ENCODE measurements at places on chromosomes 12 and 14. TPM values are rescaled to one million over a fixed set of nuclear protein-coding genes. Genes with fewer than 3 reads are reported as not detected.

The EML5 gene
- total RNA-seq = 4.4 TPM

- H3K4me1 ChIP-seq = no peaks in the 10 kb centered on the region
- no peak overlapping the region for H3K4me3 ChIP-seq
- H3K36me3 ChIP-seq = no peaks in the 10 kb centered on the region
- no peak overlapping the region for H3K27ac ChIP-seq
Measured at GRCh38 chr14:28946267-28946666, 179.7 kb downstream of the FOXG1 start.

The USP44 gene
- 7.7 TPM for total RNA-seq

The CLEC14A gene
- 161 TPM for total RNA-seq

The SCN8A gene
- total RNA-seq = 3.0 TPM

GRCh38 chr12:94615260-94616181, 34.8 kb downstream of the TMCC3 start:
- DNase-seq = peak; percentile 26
- no peaks in the 10 kb centered on the region for H3K27me3 ChIP-seq
- H3K4me3 ChIP-seq = no peak overlapping the region
- no peaks in the 10 kb centered on the region for H3K36me3 ChIP-seq

GRCh38 chr12:52644078-52644415, 8.0 kb downstream of the KRT2 start:
- H3K27me3 ChIP-seq = no peaks in the 10 kb centered on the region
- no peak for DNase-seq
- H3K4me3 ChIP-seq = no peak overlapping the region
- no peak overlapping the region for H3K27ac ChIP-seq

- H3K4me1 ChIP-seq = no peaks in the 10 kb centered on the region
- peak overlapping the region; percentile 92 for H3K27ac ChIP-seq
- DNase-seq = peak; percentile 70
- no peaks in the 10 kb centered on the region for H3K36me3 ChIP-seq
- no peaks in the 10 kb centered on the region for H3K27me3 ChIP-seq
Measured at GRCh38 chr12:14774906-14775635, 28.2 kb downstream of the WBP11 start.

- DNase-seq = no peak
- no peaks in the 10 kb centered on the region for H3K36me3 ChIP-seq
- H3K27me3 ChIP-seq = no peaks in the 10 kb centered on the region
- H3K4me3 ChIP-seq = no peak overlapping the region
- H3K4me1 ChIP-seq = no peaks in the 10 kb centered on the region
Measured at GRCh38 chr14:63652406-63652805, 10.7 kb upstream of the WDR89 start.

The SLC5A8 gene
- not detected for total RNA-seq

DNA sequence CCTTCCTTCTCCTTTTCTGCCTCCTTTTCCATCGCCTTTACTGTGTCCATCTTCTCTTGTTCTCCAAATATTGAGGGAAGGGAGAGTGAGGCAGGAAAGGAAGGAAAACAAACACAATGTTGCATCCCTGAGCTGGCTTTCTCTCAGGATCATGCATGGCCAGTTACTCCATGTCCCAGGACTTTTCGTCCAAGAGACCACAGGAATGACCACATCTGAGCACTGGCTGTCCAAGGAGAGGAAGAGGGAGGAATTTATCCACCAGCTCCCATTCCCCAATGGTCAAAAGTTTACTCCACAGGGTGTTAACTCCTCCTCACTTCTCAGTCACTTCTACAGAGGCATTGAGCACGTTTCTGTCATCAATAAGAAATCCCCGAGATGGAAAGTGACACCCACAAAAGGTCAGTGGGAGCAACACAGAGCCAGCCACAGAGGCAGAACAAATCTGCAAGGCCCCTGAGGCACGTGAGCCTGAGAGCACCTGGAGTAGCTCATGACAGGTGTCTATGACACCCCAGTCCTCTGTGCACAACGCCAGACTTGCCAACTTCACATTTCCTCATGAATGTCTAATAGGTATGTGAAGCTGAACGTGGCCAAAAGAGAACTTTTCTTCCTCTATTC, 177.3 kb upstream of the NUDT4 start:
- no peak overlapping the region for H3K27ac ChIP-seq
- no peaks in the 10 kb centered on the region for H3K27me3 ChIP-seq
- DNase-seq = no peak
- H3K4me3 ChIP-seq = no peak overlapping the region
- no peaks in the 10 kb centered on the region for H3K36me3 ChIP-seq
- H3K4me1 ChIP-seq = no peaks in the 10 kb centered on the region

DNA sequence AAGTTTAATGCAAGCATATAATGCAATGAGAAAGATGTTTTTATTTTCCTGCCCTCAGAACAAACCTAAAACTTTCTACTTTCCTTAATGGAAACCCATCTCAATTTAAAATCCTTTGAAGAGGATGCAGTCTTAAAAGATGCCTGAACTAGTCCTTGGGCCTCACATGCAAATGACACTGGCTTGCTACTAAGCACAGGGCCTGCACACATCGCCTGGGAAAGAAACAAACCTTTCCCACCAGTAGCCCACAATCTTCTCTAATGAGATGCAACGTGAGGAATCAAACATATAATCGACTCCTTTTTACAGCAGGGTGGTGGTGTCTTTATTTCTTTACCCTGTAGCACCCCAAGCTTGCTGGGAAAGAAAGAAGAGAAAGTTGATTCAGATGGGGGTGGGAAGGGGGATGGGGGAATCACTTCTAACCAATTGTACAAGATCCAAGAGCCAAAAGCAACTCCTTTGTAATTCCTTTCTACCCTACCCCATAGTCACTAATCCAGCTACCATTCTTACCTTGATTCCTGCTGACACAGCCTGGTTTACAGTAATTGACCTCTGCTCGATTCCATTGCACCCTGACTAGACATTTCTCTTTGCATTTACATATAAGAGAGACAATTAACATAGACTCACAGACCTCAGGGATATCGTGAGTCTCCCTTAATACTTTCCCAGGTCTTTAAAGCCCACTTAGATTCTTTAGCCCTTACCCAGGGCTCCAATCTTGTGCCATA, 69.5 kb upstream of the FERMT2 start:
- no peak overlapping the region for H3K4me3 ChIP-seq
- DNase-seq = no peak
- no peaks in the 10 kb centered on the region for H3K4me1 ChIP-seq

The NR4A1 gene
- 297 TPM for total RNA-seq

GRCh38 chr12:3753544-3754284, 805 bp upstream of the CRACR2A start:
- H3K4me3 ChIP-seq = peak overlapping the region; percentile 41
- peak overlapping the region; percentile 65 for H3K27ac ChIP-seq
- peak; percentile 29 for DNase-seq
- H3K27me3 ChIP-seq = no peaks in the 10 kb centered on the region

The CELA1 gene
- total RNA-seq = not detected

GRCh38 chr12:106566771-106567170, 16.0 kb upstream of the RFX4 start:
- no peak overlapping the region for H3K4me3 ChIP-seq
- H3K36me3 ChIP-seq = no peaks in the 10 kb centered on the region
- no peak overlapping the region for H3K27ac ChIP-seq
- H3K4me1 ChIP-seq = no peaks in the 10 kb centered on the region
- DNase-seq = no peak

The TECPR2 gene
- 33.0 TPM for total RNA-seq

The NTS gene
- total RNA-seq = 0.88 TPM

DNA sequence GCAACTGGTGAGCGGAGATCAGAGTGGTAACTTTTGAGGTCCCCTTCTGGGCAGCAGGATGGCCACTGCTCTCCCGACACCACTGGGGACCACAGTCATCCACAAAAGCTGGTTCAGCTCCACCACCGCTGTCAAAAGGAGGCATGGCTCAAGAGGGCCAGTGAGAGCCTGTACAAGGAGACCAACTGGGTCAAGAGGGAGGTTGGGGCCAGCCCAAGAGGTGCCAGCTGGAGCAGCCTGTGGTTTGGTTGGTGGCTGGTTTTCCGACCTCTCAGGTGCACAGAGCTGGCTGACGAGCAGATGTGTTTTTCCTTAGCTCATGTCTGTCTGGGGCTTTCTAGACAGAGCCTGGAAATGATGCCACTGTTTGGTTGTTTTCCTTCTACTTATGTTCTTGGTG, 60.1 kb downstream of the ERH start:
- H3K27me3 ChIP-seq = no peaks in the 10 kb centered on the region
- H3K27ac ChIP-seq = no peak overlapping the region

DNA sequence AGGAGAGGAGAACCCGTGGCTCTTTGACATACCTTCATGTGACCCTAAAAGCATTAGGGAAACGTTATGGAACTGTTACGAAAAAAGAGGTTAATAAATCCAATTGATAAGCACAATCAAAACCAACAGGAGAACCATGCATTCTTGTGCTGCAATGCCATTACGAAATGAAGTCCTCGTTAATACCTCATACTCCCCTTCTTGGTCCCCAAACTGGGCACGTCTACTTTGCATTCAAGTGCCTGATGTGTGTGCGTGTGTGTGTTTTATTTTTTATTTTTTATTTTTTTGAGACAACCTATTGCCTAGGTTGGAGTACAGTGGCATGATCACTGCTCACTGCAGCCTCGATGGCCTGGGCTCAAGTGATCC, 150.0 kb downstream of the ETV6 start:
- H3K27ac ChIP-seq = no peak overlapping the region
- H3K36me3 ChIP-seq = no peaks in the 10 kb centered on the region
- DNase-seq = no peak
- no peak overlapping the region for H3K4me3 ChIP-seq
- H3K4me1 ChIP-seq = no peaks in the 10 kb centered on the region
- H3K27me3 ChIP-seq = no peaks in the 10 kb centered on the region

DNA sequence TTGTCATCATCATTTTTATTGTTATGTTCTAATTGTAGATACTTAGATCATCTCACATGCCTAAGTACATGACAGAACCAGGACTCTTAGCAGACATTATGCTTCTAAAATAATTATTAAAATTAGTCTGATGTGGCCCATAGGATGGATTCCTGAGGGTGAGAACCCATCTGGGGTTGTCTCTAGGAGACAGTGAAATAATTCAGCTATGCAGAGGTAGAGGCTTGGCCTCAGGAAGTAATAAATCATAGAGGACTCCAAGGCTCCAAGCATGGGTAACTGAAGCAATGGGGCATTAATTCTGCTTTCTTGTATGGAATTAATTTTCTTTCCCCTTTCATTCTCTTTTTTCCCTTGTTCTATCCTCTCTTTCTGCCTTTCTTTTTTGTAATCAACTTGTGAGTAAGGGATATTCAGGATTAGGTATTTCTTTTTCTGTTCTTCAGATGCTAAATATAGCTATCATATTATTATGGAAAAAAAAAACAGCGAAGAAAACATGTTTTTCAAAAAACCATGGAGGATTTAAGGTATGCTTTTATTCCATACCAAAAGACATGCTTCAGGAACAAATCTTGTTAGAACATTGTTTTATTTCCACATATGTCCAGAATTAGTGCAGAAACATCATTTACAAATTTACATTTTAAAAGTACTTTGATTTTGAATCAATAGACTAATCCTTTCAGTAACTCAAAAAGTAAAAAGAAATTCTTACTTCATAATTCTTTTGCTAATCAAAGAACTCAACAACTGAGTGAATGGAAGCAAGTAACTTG, 263.2 kb downstream of the TRHDE start:
- H3K27me3 ChIP-seq = no peaks in the 10 kb centered on the region
- H3K27ac ChIP-seq = no peak overlapping the region
- H3K4me1 ChIP-seq = no peaks in the 10 kb centered on the region

The C12orf50 gene
- total RNA-seq = 7.7 TPM

The OTX2 gene
- not detected for total RNA-seq

GRCh38 chr12:95790033-95790916, at the start of gene NTN4:
NTN4 (minus strand) TSS chr12:95790764; CDS start chr12:95790309, 455 bp downstream.
- peak; percentile 23 for DNase-seq
- H3K4me1 ChIP-seq = no peaks in the 10 kb centered on the region
- no peaks in the 10 kb centered on the region for H3K27me3 ChIP-seq
- no peaks in the 10 kb centered on the region for H3K36me3 ChIP-seq
- peak within 1 kb of the TSS; percentile 72 for H3K27ac ChIP-seq

The RNASE9 gene
- total RNA-seq = not detected
